GM12878 (cell line): ENCODE measurements at places on chromosomes 13 and 19. TPM values are rescaled to one million over a fixed set of nuclear protein-coding genes. Genes with fewer than 3 reads are reported as not detected.

- no peak for DNase-seq
Observed at GRCh38 chr19:5073153-5073844, 104.4 kb downstream of the KDM4B start.

DNA sequence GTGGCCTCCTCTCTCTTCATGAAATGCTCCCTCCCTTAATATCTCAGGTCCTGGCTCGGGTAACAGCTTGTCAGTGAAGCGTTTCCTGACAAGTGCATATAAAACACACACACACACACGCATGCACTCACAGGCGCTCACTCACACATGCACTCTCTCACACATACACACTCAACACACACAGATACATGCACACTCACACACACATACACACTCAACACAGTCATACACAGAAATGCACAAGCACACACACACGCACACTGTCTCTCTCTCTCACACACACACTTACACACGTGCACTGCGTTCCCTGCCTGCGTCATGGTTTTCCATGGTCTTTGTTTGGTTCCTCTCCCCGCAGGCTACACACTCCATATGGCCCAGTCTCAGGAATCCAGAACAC, 344.1 kb downstream of the UQCRFS1 start:
- no peak for DNase-seq

- DNase-seq, result no peak
Observed at GRCh38 chr13:100540621-100541020, 48.0 kb downstream of the GGACT start.

DNA sequence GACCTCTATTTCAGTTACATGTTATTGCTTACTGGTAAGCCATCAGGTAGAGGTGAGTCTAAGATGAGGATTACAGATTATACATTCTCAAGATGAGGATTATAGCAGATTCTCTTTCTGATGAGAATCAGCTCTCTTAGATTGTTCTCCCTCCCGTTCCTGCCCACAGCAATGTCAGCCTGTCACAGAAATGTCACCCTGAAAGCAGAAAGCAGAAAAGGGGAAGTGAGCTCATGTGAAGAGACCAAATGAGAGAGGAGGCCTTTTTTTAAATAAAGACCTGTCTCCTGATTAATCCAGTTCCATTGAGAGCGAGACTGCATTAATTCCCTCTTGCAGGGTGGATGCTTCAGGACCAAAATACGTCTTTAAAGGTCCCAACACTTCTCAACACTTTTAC, 445.6 kb downstream of the KCTD12 start:
- DNase-seq, result peak; percentile 17

The NTN5 gene
- total RNA-seq, result not detected in 2 replicates

DNA sequence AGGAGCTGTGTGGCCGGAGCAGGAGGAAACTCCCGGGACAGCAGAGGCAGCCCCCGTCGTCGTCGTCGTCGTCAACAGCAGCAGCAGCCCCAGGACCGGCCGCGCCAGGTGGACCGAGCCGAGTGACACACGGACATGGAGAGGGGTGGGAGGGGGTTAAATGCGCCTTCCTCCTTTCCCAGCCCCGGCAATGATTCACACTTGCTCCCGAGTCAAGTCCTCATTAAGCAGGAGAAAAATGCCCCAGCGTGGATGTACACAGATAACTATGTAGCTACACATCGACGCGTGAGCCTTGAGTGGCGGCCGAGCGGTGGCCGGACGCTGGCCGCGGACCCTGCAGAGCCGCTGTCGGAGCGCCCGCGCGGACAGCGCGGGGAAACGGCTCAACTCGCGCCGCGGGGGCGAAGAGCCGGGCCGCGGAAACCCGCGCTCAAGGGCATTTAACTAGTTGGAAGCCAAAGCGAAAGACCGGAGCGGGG, 645 bp downstream of the UBL3 start:
- no peak for DNase-seq

The KIR2DL4 gene
- total RNA-seq, result not detected in 2 replicates

- DNase-seq, result no peak
Observed at GRCh38 chr19:3625996-3626472, 556 bp downstream of the CACTIN start.

DNA sequence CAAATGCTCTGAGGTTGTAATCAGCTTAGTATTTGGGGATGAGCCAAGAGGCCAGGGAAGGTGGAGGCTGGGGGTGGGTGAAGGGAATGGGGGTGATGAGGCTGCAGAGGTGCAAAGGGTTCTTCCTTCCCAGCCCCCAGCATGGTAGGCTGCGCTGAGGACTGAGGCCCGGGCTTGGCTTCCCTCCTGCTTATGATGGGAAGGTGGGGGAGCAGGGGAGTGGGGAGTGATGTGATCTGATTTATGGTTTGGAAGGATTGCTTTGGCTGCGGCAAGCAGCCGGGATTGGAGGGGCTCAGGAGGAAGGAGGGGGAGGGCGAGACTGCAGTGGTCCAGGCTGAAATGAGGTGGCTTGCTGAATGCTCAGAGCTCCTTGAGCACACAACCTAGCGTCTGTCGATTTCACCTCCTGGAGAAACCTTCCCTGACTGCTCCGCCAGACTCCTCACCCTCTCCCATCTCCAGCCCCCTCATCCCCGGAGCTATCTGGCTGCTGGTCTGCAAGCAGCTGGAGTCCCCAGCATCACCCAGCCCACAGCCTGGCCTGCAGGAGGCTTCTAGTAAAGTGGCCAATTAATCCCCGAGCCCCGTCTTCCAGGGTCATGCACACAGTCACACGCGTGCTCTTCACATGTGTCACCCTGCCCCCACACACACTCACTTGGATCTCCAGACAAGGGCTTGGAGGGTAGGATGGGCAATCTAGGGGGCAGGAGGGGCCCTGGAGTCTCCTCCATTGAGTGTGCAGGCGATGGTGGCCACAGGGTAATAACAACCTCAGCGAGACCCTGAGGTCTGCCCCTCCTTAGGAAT, 757 bp upstream of the CLEC11A start:
- no peak for DNase-seq

DNA sequence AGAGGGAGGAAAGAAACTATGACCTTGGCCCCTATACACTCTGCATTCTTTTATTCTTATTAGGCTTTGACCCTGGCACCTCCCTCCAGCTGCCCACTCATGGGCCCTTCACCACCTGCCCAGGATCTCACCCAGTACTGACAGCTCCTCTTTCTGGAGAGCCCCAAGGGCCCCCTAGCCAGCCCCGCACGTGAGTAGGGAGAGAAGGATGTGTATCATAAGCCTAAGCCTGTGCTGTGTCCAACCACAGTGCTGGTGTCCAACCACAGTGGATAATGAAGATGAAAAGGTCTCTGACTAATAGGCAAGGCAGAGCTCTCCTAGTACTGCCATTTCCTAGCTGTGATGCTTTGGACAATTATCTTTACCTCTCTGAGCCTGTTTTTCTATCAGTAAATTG, 4.2 kb downstream of the DMRTC2 start:
- DNase-seq, result no peak

The ZNF626 gene
- total RNA-seq, result 2.2 TPM in 2 replicates

GRCh38 chr19:44164327-44164672, 600 bp upstream of the ZNF226 start:
- DNase-seq, result no peak

- DNase-seq, result no peak
Observed at GRCh38 chr19:45497791-45498190, 452 bp upstream of the PPM1N start.

- no peak for DNase-seq
Observed at GRCh38 chr13:87274209-87274819, 396.9 kb upstream of the SLITRK5 start.

The REEP6 gene
- 0.53 and 0.69 TPM in 2 replicates for total RNA-seq
